ENCODE measurements at places on chromosomes 11 and 22.

DNA sequence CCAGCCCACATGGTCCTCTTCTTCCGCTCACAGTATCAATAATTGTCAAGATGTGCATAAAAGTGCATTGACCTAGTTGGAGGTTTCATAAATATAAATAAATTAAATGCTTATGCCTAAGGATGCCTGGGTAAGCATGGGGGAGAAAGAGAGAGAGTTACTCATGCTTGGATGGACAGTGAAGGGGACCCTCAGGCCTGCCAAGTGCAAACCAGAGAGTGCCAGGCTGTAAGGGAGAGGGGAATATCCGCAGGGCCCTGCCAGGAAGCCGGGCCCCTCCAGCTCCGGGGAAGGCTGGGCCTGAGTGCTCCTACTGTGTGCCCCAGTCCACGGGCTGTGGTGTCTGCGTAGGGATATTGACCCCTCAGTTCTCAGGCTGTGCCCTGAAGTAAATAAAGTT is 214.6 kb downstream of the DSCAML1 start:
- no peak for DNase-seq

DNA sequence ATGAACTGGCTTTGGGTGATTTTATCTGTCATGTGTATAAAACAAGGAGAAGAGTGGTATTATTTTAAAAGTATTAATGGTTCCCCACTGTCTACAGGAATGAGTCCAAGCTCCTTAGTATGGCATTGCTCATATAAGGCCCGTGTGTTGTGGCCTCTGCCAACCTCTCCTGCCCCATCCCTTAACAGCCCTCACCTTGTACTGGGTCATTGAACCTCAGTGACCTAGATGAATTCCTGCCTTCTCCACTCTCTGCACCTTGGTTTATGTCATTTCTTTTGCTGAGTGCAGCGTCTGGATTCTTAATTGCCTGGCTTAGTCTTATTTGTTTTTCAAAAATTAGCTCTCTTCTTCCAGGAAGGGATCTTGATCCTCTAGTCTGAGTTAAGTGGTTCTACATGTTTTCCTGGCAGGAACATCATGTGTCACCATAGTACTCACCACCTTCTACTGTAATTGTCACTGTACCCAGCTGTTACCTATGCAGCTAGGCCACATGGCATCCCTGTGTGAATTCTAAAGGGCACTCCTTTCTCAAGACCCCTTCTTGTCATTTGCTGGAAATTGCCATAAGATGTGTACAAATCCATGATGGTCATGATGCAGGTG is 36.2 kb upstream of the POGLUT3 start:
- no peak for DNase-seq

DNA sequence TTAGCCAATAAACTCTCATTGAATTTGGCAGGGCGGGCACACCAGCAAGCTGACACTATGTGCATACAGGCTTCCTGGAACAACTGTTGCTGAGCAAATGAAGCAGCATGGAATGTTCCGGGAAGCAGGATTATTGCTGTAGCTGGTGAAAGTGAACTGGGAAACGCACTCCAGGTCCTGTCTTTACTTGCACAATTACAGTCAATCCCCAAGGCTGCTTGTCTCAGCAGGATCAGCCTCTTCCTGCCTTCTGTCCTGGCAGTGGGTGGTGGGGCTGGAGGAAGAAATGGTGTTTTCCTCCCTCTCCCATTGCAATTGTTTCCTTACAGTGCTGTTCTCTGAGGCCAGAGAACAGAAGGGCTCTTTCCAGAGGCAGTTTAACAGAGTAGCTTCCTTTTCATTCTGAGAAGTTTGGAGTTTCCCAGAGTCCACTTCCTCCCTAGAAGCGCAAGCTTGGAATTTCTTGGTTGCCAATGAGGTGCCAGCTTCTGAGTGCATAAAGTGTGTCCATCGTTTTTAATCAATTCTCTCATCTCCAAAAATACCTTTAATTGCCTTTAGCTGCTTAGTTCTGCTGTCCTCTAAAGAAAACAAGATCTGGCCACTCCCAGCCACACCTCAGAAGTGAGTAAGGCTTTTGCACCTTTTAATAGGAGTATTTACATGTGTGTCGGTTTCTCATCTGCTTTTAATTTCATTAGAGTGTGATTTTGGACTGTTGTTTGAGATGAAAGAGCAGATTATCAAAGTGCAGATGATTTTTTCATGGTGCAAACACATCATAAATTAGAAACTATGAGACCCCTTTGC is 19.9 kb downstream of the CD44 start:
- no peak for DNase-seq

- DNase-seq = no peak
These were observed 46.4 kb upstream of the OR5D13 start for GRCh38 chr11:55726715-55727324.

GRCh38 chr11:3631331-3631730 is 10.5 kb downstream of the ART5 start:
- DNase-seq = no peak

DNA sequence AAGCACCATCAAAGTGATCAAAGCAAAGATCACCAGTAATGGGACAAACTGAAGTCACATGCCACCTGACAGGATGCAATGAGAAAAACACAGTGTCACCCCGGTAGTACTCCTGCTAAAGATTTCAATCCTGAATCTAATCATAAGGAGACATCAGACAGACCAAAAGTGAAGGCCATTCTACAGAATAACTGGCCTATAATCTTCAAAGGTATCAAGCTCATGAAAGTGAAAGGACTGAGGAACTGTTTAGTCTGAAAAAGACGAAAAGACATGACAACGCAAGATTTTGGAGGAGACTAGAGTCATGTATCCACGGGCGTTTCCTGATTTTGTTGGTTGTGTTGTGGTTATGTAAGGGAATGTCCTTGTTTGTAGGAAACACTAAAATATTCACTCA is 42.4 kb upstream of the TSKU start:
- DNase-seq = no peak

DNA sequence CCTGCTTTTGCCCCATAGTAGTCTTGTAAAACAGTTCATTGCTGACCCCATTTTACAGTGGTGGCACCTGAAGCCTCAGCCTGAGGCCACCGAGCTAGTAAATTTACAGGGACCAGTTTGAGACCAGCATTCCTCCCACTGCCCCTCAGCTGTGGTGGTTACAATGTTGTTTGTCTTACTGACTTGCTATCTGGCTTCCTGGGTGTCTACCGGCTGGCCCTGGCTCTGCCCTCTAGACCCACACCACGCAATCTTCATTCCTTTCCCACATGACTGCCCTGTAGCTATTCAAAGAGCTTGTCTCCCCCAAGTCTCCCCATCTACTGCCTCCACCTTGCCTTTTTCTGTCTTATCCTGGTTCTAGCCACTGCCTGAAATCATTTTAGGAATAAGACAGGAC is 20.8 kb downstream of the PIK3IP1 start:
- DNase-seq = no peak

- no peak for DNase-seq
These were observed 39.0 kb downstream of the TBX1 start for GRCh38 chr22:19799322-19800190.

- no peak for DNase-seq
These were observed 27.0 kb downstream of the FAM76B start for GRCh38 chr11:95762534-95762933.

- no peak for DNase-seq
These were observed 1.9 kb downstream of the ANKRD54 start for GRCh38 chr22:37842015-37842793.

DNA sequence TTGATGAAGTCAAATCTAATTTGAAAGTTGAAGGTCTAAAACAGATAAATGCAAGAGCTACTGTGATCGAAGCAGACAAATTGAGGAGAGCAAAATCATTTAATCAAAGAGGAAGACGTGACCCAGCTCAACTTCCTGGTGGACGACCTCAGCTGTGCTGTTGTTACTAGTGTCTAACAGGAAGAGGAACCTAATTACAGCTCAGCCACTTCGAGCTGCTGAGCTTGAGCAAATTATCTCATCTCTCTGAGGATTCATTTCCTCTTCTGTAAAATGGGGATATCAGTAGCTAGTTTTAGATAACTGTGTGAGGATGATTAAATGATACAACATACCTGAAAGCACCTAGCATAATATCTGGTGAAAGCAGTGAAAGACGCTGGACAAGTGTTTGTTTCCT is 48.6 kb upstream of the OLFML1 start:
- no peak for DNase-seq

DNA sequence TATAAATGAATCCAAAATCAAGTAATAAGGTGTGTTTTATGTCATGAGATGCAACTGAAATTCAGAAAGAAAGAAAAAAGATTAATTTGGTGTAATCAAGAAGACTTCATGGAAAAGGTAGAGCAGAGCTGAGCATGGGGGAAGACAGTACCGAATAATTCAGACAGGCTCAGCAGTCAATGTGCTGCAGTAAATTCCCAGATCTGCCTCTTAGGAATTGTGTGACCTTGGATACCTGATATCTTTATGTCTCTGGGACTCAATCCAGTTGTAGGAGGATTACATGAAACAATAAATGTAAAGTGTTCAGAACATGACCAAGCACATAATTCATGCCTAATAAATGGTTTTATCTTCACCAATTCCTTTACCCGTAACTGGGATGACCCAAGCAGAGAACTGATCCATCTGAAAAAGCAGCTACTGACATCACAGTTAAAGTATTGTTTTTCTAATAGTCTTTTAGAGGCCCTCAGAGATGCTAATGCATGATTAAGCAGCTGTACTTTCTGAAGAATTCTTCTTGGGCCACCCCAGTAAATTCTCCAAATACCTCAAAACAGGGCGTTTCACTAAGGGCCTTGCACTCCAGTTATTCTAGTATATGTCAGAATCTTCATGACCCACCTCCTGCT is 7.8 kb downstream of the MS4A12 start:
- DNase-seq = no peak

GRCh38 chr11:30540781-30541180 is 45.4 kb downstream of the MPPED2 start:
- no peak for DNase-seq

DNA sequence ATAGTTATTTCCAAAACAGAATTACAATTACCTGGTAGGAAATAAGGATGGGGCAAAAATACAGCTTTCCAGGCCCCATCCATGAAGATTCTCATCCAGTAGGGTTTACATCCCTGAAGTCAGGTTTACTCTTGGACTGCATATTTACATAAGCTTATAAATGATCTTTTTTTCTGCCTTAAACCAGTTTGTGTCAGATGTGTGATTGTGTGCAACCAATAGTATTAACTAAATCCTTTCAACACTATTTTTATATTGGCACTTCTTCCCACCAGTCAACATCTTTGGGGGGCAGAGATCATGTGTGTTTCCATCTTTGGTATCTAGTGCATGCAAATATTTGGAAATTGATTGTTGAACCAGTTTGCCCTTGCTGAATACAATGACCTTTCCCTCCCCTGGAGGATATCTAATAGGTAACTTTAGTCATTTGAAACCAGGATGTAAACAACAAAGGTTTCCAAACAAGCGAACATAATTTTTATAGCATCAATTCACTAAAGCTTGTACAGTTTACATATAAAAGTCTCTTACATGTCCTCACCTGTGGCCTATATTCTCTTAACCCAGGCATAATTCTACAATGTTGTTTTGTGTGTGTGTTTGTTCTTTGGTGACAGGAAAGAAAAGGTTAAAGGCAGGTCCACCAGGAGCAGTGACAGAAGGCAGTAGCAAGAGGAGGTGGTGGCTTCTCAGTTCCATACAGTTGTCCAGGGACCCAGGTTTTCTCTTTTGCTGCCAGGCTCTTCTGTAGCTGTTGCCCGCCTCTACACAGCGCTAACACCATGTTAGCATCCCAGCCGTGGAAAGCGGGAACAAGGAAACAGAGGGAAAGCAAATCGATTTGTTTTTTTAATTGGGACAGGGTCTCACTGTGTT is 1.7 kb upstream of the ME3 start:
- no peak for DNase-seq

DNA sequence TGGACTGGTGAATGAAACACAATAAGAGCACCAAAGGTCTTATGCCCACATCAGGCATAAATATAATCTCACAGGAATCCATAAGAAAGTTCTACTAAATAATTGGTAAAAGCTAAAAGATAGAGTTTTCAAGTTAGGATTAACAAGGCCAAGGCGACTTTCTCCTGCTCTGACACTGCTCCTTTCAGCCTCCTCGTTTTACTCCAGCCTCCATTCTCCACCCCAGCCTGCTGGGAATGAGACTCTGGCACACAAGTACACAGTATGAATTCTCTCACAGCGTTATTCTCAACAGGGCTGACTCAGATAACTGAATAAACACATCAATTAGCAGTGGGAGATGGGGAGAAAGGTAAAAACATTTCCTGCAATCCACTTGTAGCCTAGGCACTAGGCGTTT is 94.9 kb downstream of the APOL5 start:
- no peak for DNase-seq

DNA sequence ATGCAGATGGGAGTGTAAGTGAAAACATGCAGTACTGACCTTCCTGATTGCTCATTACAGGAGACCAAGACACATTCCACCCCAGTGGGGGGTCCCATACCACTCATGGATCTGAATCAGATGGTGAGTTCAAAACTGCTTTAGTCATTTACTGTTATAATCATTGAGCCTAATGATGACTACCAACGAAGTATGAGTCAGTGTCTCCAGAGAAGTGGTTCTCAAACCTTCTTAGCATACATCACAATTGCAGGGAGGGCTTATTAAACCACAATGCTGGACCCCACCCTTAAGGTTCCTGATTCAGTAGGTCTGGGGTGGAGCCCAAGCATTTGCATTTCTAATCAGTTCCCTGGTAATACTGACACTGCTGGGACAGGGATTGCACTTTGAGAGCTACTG is 75.8 kb downstream of the CD44 start:
- DNase-seq = no peak

DNA sequence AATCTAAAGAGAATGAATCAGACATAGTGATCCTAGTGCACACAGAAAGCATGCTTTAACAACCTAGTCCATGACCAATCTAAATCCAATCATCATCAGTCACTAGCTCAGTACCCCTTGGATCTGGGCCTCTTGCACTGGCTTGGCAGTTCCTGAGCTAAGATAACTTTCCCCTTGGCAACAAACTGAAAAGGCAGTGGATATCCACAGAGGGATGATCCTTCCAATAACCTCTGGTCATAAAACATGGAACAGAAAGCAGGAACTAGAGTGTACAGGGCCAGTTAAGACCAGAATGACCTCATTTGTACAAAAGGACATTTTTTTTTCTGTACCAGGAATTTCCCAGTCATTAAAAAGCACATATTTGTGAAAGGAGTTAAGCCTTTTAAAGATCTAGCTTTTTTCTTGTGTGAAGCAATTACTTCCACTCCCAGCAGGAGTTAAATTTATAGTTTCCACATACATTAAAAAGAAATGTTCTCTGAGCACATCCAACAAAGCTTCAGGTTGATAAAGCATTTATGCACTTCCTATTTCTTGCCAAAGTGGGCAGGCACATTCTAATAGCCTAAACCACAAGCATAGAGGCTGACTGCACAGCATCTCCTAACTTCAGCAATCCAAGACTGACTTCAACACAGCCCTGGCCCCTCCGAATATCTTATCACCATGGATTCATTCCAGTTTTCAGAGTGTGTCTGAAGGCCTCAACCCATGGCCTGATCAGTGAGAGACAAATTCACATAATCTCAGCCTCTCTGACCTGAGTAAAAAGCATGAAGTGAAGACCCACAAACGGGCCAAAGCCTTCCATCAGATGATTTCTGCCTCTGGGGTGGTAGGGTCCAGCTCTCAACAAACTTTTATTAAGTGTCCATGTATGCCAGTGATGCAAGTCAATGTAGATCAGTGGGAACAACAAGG is 29.9 kb downstream of the GUCY1A2 start:
- no peak for DNase-seq

GRCh38 chr11:6530848-6531247 is 33.8 kb downstream of the DNHD1 start:
- no peak for DNase-seq

GRCh38 chr11:122391049-122391448 is 264.5 kb upstream of the UBASH3B start:
- no peak for DNase-seq

All from stimulated activated CD8-positive, alpha-beta memory T cell treated with anti-CD3 and anti-CD28 coated beads, Interleukin-15, amount 100 ng/mL, for 1 hour (primary cell).